ENCODE measurements at places on chromosomes 5 and 9.

- no peak for DNase-seq
Observed at GRCh38 chr5:32814620-32815019, 103.5 kb downstream of the NPR3 start.

DNA sequence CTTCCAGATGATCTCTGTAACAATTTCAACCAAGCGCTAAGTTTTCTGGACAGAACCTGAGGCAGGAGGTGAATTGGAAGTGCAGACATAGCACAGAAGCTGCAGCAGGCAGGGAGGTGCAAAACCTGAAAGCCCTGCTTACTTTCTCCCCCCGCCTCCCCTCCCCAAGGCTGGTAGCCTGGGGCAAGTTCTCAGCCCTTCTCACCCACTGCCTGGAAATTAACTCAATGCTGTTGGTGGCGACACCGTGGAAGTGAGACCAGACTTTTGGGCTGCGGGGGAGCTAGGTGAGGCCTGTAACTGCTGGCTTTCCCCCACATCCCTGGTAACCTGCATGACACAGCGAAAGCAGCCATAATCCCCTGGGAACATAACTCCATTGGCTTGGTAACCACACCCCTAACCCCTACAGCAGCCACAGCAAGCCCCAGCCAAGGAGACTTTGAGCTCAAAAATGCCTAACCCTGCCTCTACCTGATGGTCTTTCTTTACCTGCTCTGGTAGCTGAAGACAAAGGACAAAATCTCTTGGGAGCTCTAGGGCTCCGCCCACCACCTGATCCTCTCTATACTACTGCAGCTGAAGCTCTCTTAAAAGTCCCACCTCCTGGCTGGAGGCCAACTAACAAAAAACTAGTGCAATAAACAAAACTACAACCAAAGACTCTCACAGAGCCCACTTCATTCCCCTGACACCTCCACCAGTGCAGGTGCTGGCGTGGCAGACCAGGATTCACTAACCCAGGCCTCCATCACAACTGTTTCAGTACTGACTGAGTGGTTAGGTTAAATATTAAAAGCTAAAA lies 11.9 kb upstream of the OR13C8 start:
- no peak for DNase-seq

- DNase-seq = no peak
Observed at GRCh38 chr9:135447126-135447525, 32.5 kb upstream of the PPP1R26 start.

- no peak for DNase-seq
Observed at GRCh38 chr5:98503616-98504015, 269.8 kb upstream of the RGMB start.

DNA sequence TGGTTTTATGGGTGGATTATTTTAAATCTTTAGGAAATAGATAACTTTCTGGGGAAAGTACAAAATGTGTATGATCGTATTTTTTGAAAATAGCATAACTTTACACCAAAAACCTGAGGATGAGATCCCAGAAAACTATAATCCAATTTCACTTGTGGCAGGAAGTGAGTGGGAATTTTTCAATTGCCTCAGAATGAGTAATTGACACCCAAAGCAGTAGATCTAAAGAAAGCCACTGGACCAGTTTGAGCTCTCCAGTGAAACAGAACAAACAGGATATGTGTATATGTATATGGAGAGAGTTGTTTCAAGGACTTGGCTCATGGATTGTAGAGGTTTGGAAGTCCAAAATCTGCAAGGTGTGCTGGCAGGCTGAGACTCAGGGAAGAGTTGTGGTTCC lies 109.2 kb upstream of the SHB start:
- no peak for DNase-seq

- no peak for DNase-seq
Observed at GRCh38 chr5:10536931-10537579, 26.8 kb upstream of the ANKRD33B start.

- no peak for DNase-seq
Observed at GRCh38 chr5:886716-887325, 5.8 kb downstream of the BRD9 start.

DNA sequence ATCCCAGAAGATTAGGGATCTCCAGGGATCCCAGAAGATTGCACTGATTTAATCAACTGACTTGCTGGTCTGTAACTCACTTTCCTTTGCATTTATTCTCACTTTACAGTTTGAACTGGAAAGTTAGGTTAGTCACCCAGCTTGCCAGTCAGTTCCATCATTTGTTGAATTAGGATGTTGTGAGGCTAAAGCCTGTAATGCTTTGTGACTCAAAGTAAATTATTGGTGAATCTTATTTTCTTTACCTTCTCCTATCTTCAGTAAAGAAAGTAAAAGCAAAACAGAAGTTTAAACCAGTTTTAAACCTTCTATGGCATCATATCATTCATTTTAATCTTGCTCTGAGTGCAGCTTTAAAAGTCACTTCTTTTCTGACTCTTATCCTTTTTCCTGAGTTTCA lies 85.8 kb downstream of the SLC44A1 start:
- DNase-seq = no peak

- DNase-seq = no peak
Observed at GRCh38 chr5:173202266-173202875, 32.6 kb downstream of the NKX2-5 start.

DNA sequence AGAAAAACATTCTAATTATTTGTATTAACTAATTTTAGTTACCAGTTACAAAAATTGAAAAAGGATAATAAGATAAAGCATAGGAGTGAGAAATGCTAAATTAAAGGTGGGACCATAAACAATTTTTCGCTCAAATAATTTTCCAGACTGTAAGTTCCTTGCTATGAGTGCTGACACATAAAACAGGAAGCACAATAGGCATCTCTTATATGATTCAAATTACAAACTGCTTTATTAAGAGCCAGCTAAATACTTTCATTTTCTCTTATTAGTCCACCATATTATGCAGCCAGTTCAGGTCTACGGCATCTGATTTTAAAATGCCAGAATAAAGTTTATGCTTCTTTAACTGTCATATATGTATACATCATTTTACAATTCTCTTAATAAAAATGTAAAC lies 4.4 kb downstream of the RC3H2 start:
- no peak for DNase-seq

GRCh38 chr9:18167733-18168132 lies 306.2 kb upstream of the ADAMTSL1 start:
- DNase-seq = no peak

DNA sequence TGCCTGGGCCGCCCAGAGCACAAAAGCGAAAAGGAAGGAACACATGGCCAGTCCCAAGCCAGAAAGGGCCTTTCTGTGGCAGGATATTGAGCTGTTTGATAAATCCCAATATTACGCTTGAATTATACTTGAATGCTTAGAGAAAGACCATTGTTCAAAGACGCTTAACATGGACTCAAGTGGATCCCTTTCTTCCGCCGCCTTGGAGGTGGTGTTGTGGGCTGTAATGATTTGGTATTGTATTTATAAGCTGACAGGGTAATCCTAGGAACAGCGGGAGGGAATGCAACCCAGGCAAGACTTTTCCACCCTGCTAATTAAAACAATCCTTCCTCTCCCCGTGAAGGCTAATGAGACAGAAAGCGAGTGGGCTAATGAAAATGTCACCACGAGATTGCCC lies 24.9 kb downstream of the CFAP77 start:
- no peak for DNase-seq

- DNase-seq = no peak
Observed at GRCh38 chr5:153347611-153348010, 142.9 kb upstream of the GRIA1 start.

- no peak for DNase-seq
Observed at GRCh38 chr9:131523086-131523388, 8.0 kb downstream of the UCK1 start.

DNA sequence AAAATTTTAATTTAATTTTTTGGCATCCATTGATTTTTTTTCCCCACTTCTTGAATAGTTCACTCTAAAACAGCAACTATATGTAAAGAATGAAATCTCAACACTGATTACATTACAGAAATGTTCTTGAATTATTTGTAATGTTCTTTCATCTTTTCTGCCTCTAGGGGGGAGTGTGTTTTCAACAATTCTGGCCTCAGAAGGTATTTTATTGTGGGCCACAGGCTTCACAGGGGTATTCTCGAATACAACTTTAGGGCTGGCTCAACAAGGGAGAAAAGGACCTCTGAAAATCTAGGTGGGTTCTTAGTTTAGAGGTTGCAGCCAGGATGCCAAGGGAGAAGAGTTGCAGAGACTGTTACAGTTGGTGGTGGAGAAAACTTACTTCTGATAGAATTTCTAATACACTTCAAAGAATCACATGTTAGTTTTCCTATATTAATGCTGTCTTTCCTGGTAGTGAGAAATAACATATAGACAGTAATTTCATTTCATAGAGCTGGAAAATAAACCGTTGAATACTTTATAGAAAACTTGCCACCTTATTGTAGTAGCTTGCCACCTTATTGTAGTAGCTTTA lies 3.6 kb upstream of the NPR3 start:
- no peak for DNase-seq

- DNase-seq = no peak
Observed at GRCh38 chr5:168693297-168693696, 114.1 kb upstream of the PANK3 start.

- DNase-seq = no peak
Observed at GRCh38 chr9:136981588-136982231, 1.1 kb upstream of the LCNL1 start.

- no peak for DNase-seq
Observed at GRCh38 chr5:128220841-128221240, 137.3 kb downstream of the SLC12A2 start.

DNA sequence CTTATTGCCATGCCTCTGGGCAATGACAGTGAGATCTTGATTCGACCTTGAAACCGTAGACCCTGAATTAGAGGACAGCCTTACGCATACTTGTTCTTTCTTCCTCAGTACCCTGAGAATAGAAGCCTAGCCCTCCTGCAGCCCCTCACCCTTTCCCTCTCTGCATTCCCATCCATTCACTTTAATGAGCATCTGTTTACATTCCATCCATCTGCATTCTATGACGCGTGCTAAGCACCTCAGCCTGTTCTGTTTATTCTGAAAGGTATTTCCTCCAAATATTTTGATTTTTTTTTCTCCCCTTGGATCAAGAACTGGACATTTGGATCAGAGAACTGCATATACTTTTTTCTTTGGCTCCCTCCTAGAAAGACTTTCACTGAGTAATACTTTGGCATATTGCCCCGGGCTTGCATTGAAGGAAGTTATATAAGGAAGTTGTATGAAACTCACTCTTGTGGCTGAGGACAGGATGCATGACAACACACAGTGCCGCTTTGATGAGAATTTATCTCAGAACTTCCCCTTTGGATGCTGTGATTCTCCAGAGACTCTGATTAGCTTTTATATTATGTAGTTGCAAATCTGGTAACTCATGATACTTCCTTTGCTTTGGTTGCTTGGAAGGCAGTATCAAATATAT lies 15.7 kb downstream of the TMEM8B start:
- no peak for DNase-seq

GRCh38 chr9:95171001-95171400 lies 146.5 kb downstream of the FANCC start:
- no peak for DNase-seq

Measured in D721Med (cell line).